AG04450 (cell line): ENCODE measurements at places on chromosomes 16 and 17.

GRCh38 chr17:35496451-35497290 is 40.8 kb downstream of the SLFN12L start:
- no peak for DNase-seq

DNA sequence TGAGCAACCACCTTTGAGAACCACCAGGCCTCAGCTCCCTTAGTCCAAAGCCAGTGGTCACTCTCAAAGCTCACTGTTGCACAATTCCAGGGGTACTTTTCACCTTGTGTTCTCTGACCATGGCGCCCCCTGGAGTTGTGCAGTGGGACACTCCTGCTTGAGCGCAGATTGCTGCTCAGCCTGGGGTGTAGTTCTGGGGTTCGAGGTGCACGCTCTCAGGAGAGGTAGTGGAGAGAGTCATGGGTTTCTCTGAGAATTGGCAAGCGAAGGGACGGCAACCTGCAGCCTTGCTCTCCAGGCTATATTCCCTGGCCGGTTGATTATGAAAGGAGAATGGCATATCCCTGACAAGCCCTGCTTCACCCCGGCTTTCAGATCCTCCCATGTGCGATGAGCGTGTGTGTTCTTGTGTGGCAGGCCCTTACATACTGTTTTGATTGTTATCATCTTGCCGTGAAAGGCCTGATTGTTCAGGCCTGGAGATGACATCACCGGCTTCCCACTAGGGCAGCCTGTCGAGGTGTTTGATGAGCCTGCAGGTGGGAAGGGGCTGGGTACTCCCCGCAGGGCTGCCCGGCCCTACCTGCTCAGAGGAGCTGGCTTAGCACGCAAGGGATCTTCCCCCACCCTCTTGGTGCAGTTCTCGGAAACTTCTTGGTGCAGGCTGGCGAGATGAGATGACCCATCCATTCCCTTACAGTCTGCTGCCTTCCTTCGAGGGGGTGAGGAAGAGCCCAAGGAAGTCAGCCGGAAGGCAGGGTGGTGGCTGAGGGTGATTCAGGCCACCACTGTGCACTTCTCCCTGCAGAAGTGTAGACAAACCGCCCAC is 431.2 kb downstream of the SLC39A11 start:
- no peak for DNase-seq

DNA sequence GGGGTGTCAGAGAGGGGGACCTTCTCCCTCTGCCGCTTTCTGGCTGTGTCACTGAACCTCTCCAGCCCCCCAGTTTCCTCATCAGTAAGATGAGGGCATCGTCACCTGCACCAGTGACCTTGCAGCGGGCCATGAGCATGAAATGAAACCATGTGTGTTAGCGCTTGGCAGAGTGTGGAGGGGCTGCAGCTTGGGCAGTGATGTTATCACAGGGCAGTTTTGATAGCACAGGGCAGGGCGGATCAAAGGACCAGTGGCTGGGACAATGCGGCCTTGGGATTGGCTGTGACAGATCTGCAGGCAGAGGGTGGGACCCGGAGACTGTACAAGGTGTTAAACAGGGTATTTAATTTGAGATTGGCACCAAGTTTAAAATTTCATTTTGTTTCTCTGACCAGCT is 38.9 kb upstream of the NAT9 start:
- DNase-seq = no peak

DNA sequence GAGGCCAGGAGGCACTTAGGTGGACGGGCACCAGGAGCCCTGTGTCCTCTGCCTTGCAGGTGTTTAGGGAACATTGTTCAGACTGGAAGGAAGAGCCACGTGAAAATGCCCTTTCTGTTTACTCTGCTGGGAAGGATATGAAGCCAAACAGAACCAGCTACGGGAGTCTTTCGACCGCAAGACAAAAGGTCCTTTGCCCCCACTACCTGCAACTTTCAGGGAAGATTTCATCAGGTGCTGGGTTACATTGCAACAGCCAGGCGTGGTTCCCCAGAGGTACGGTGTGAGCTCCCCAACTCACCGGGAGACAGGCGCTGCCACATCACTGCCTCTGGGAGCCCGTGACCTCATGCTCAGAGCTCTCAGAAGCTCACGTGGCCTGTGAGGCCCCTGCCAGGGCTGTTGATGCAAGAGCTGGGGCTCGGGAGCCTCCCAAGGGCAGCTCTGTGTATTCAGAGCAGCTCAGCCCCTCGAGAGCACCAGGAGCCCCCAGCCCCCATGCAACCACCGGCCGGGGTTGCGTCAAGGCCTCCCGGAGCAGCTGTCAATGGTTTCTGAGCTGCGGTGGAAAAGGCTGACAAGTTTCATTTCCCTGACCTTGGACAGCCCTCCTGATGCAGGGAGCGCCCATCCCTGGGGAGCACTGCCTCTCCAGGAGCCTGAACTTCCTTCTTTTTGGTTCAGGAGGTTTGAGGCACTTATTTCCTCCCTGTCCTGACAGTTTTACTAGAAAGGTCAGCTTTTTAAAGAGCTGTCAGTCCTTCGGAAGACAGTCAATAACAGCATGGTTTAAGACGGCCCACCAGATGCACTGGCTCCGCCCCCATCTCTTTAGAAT is 42.1 kb downstream of the TBC1D16 start:
- peak; percentile 84 for DNase-seq

DNA sequence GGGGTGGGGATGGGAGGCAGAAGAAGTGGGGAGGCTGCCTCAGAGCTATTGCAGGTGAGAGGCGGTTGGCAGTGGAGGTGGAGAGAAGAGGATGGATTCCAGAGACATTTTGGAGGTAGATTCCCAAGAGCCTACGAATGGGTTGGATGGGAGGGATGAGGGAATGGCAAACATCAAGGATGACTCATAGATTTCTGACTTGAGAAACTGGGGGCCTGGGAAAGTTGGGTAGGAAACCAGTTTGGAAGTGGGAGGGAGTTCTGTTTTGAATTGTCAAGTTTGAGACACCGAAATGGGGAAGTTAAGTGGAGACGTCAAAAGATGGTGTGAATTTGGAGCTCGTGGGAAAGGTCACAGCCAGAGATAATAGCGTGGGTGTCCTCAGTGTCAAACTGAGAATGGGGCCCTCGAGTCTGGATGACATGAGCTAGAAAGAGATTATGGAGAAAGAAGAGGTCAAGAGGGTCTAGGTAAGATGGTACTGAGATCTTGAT is 6.2 kb upstream of the CYLD start:
- no peak for DNase-seq

DNA sequence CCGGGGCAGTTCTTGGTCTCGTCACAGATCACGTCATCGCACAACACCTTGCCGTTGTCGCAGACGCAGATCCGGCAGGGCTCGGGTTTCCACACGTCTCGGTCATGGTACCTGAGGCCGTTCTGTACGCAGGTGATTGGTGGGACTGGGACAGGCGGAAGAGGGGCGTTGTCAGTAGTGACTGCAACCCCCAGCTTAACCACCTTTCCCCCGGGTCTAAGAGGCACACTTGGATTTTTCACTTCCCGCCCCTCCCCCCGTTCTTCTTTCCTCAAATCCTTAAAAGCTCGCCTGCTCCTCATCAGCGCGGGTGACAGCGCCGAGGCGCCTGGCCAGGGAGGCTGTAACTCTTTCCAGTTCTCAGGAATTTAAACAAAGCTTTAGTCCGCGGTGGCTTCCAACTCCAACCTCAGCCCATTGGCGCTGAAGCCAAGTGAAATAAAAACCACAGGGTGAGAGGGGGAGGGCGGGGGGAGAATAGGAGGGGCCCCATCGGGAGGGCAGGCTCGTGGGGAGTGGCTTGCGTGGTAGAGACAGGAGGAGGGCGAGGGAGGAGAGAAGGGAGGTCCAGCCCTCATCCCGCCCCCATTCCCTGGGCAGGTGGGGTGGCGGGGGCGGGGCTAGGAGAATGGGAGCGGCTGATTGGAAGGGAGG is 1.5 kb downstream of the COL1A1 start:
- peak; percentile 91 for DNase-seq

- DNase-seq = peak; percentile 11
Observed at GRCh38 chr16:67719778-67720144, 645 bp upstream of the GFOD2 start.

GRCh38 chr17:41801374-41802271 is 10.1 kb downstream of the P3H4 start:
- peak; percentile 50 for DNase-seq

GRCh38 chr17:68089881-68090280 is 54.3 kb downstream of the KPNA2 start:
- no peak for DNase-seq

DNA sequence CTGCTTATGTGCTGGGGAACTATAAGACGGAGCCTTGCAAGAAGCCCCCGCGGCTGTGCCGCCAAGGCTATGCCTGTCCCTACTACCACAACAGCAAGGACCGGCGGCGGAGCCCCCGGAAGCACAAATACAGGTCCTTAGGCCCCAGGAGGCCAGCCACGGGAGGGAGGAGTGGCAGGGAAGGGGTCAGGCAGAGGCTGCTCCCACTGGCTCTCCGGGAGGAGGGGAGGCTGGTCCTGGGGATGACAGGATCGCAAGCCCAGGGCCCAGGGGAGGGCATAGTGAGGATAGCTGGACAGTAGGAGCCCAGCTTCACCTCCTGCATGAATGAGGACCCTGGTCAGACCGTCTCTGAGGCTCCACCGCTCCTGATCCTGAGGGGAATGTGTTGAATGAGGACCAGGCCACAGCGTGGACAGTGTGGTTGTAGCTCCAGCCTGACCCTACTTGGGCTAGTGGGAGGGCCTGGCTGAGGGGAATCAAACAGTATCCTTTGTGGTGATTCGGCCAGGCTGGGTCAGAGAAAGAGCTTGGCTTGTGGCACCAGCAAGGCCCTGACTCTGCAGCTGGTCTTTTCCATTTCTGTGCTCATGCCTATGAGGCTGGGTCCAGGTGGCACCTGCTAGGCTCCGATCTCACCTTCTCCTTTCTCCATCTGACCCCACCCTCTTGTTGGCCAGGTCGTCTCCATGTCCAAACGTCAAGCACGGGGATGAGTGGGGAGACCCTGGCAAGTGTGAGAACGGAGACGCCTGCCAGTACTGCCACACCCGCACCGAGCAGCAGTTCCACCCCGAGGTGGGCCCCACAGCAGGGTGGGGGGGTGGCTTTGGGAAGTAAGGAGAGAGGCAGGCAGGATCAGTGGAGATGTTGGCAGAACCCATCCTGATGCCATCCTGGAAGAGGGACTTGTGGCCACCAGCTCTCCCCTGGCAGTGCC is 28.7 kb downstream of the UNK start:
- no peak for DNase-seq

GRCh38 chr16:11524098-11524760 is 62.5 kb downstream of the LITAF start:
- no peak for DNase-seq

DNA sequence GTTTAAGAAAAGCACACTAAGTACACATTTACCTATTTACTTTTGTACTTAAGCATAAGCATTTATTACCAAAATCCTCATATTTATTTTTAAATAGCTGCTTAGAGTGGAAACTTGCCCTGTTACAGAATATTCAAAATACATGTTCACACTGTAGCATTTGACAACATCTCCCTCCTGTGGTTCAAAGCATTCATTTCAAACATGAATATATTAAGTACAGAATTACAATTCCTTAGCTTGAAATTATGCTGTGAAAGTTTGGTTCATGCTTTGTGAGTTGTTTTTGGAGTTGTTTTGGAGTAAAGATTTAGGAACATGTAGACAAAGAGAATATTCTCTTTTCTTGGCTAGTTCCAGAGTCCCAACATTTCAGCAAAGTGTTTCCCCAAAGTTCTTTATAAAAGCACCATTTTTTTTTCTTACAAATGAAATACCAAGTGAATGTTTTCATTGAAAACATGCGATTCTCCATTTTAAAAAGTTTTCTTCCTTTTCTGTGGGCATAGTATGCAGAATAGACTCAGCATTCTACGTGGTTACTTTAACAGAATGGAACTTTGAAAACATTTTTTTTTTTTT is 33.2 kb downstream of the TUBD1 start:
- DNase-seq = no peak

- DNase-seq = no peak
Observed at GRCh38 chr17:74274060-74274708, at the start of gene DNAI2. TSS of gene DNAI2 (plus strand) at chr17:74274234. CDS start at chr17:74281818, 7,584 bp downstream.

GRCh38 chr17:57499648-57500049 is 243.3 kb downstream of the MSI2 start:
- DNase-seq = no peak

DNA sequence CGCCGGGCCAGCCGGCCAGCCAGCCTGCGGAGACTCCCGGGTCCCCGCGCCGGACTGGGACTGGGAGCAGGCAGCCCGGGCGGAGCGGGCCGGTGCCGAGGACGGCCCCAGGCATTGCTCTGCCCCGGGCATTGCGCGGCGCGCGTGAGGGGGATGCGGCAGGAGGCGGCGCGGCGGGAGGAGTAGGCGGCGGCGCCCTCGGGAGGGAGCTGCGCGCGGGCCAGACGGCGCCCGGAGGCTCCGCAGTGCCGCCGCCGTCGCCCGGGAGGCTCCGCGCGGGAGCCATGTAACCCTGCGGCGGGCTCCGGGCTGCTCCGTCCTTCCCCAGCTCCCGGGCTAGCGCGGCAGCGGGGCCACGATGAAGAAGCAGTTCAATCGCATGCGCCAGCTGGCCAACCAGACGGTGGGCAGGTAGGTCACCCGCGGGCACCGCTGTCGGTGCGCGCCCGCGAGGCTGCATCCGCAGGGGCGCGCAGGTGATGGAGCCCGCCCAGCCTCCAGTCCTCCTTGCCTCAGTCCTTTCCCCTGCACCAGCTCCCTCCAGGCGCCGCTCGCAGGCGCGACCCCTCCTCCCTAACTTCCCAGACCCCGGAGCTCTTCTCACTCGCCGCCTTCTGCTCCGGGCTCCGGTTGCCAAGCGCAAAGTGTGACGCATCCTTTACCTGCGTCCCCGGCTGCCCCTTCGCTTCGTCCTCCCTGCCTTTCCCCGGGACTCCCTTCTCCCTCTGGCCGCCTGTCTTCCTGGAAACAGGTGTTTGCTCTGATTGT is at the start of gene ARHGAP44:
Gene ARHGAP44 (plus strand): TSS at position 18 of the 768 bp plus-strand sequence. CDS start 341 bp downstream, at position 359.
- DNase-seq = no peak

DNA sequence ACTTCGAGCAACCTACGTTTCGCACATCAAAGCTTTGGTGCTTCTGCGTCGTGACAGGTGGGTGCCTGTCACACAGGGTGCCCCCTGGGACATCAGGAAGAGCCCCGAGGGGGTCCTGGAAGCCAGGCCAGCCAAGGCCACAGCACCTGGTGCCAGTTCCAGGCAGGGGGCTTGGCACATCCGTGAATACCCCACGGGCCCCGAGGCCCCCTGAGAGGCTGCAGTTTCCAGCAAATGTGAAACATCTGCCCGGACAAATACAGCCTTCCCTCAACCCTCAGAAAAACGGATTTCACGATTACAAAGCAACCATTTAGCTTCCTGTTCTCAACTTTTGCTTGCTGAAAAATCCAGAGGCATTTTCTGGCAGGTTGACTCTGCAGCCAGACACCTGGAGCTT is 109.3 kb upstream of the METRNL start:
- DNase-seq = no peak

- no peak for DNase-seq
Observed at GRCh38 chr16:89375021-89375420, 115.3 kb downstream of the ANKRD11 start.

GRCh38 chr16:79865918-79866317 is 265.4 kb upstream of the MAF start:
- no peak for DNase-seq

DNA sequence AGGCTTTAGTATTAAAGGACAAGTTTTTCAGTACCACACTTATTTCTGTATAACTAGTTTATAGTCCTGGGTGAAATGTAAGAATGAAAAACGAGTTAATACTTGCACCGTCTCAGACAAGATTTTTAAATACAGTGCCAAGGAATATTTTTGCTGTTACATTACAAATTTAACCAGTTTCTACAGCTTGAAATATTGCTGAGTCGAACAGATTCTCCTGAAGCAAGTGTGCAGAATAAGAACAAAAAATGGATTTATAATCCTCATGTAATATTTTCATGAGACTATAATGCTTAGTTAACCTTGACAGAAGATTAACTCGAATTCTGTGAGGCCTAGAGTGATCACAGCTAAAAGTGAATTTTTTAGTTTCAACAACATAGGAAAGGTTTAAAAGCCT is 3.1 kb downstream of the NETO2 start:
- no peak for DNase-seq
